ENCODE measurements at places on chromosomes 2 and 18.
A peak's percentile ranks its signal among the peaks of the same experiment; 100 is the strongest.

DNA sequence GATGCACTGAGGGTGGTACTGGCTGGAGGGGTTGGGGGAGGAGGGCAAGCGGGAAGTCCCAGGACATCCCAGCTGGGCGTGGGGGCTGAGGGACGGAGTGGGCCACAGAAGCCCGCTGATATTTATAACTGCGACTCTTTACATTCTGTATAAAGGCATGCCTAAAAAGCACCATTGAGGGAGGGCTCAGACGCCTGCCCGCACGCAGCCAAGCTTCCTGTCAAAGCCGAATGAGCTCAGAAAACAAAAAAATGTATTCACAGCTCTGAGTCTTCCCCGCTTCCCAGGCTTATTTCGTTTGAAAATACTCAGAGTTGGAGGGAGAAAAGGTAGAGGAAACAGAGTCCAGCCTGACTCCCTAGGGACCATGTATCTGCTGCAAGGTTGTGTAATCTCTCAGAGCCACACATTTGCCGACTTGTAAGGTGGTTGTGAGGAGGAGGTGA lies 170.1 kb upstream of the HAAO start:
- DNase-seq: no peak

- DNase-seq: no peak
Observed at GRCh38 chr2:61910603-61911002, 5.1 kb downstream of the COMMD1 start.

- DNase-seq: no peak
Observed at GRCh38 chr2:180778291-180778690, 202.1 kb upstream of the UBE2E3 start.

DNA sequence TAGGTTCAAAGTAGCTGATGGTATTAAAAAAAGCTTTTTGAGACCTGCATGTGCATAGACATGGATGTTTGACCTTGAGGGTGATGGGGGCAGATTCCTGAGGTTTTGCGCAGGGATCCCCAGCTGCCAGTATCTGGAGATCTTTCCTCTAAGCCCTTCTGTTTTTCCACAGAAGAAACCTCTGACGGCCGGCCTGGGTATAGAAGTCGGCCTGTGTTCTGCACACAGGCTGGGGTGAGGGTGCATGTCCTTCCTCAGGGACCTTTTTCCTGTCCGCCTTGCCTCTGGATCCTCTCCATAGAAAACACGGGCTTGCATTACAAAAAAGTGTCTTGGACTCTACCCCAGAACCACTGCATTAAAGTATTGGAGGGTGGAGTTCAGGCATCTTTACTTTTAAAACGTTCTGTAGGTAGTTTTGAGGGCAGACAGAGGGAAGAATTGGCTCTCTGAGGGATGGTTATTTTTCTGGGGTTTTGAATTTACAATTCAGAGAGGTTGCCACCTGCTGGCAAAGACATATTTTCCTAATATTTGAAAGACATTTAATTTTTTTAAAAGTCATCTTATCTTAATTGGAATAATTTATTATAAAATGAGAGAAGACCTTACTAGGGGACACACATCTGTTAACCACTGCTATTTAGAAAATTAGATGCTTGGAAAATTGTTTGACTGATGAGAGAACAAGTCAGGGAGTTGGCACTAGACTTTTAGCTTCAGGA lies 350.6 kb downstream of the DCDC2C start:
- no peak for DNase-seq

DNA sequence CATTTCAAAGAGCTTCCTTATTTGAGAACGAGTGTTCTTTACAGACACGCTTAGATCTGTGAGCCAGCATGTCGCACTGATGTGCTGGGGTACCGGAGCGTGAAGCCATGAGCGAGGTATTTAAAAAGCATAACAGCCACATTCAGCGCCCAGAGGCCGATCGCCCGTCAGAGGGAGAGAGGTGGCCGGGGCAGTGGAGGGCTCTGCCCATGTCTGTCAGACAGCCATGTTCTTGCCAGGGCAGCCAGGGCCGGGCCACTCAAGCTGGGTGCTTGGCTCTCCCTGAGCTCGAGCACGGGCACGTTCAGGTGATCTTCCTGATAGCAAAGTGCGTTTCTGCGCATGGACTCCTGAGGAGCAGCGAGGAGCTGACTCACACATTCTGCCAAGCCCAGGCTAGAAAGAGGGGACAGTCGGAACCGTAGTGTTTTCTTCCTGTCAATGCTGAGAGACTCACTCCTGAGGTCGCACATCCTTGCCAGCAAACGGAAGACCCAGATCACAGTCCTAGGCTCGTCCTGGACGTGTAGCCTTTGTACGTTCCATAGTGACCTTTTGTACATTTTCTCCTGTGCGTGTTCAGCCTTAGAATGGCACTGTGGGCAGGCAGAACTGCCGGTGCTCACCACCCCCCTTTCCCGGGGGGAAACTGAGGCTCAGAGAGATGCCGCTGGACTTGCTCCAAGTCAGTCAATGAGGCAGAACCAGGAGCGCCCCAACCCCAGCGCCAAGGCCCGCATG lies 100.7 kb downstream of the NFATC1 start:
- no peak for DNase-seq

DNA sequence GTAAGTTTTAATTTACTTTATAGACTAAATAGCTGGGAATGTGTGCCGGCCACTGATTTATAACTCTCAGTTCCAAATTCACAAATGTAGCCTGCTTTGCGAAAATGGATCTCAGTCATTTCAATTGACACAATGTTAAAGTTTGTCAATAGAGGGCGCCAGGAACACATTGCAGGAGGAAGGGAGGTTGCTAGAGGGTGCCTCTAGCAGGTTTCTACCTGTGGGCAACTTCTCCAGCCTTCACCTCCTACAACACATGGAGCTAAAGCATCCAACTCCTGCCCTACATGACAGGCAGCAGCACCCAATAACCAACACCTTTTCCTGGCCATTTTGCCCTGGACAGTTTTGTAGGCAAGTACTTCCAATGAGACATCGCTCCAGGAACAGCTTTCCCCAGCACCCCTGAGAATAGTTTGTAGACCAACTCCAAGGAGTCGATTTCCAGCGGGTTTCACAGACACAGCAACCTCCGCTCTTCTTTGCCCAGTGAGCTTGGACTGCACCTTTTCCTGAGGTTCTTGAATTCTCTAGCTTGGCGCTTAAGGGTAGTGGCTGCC lies 784.8 kb upstream of the CDH2 start:
- DNase-seq: peak; percentile 17

DNA sequence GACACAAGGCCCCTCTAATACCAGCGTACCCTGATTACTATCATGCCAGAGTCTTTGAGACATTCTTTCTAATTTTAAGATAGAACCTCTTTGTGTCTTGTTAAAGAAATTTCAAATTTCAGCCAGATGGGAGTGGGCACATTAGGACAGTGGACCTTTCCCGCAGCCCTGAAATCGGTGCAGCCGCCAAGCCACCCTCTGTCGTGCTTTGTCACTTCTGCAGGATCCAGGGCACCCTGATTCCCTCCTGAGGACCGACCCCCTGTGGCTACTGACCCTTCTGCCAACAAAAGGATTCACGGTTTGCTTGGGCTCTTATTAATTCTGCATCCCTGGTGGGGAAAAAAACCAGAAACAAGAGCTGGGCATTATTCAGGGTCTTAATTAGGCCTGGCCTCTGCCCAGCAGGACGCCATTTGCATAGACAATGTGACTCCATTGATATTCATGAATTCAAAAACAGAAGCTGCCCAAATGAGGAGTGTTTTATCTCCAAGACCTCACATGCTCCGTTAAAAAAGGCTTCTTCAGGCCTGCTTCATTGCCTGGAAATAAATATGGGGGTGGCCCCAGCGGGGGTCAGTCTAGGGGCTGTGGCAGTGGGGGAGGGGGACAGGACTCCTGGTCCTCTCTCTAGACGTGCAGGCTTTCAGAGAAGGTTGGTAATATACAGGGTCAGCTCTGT lies 116.9 kb downstream of the ALPK2 start:
- DNase-seq: no peak

- no peak for DNase-seq
Observed at GRCh38 chr2:109196081-109196875, 67.3 kb downstream of the SH3RF3 start.

GRCh38 chr2:107437807-107438206 lies 388.9 kb upstream of the RGPD4 start:
- DNase-seq: no peak

DNA sequence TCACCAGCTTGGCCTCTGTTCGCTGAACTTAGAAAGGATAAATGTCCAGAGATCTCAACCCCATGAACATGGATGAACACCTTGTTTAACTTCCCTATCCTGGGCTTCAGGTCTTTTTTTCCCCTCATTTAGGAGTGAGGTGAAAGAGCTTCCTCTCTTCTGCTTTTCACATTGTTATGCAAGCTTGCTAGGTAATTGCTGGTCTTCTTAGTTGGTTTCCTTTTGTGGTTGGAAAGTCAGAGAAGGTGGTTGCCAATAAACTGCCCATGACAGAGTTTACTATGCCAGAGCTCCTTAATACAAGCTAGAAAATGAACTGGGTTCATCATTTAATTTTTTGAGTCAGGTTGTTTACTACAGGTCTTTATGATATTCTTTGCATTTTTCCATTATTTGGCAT lies 16.6 kb downstream of the SLC9A4 start:
- DNase-seq: no peak

DNA sequence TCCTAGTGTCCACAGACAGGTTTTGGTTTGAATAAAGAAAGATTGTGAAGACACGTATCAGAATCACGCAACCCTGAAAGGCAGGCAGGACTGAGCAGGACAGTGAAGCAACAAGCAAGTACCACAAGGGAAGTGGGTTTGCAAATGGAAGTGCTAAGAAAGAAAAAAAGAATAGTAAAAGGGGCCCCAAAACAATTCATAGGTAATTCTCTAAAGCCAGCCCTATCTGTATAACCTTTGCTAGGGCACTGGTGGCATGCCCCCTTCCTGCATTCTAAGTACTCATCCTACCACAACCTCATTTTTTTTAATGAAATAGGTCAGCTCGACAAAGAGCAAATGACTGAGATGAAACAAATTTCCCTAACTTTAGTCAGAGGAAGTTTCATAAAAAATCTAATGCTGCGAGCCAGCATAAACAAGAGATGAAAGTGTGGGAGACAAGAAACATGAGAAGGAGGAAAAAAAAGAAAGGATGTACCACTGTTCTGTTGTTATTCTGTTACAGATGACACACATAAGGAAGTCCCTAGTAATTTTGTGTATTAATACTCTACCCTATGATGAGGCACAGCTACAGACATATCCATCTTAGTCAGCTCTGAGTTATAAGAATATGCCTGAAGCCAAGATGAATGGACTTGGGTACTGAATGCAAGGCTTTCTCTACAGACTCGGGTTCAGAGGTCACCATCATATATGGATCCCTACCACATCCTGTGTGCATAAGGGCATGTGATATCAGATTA lies 32.2 kb downstream of the IKZF2 start:
- DNase-seq: peak; percentile 6

DNA sequence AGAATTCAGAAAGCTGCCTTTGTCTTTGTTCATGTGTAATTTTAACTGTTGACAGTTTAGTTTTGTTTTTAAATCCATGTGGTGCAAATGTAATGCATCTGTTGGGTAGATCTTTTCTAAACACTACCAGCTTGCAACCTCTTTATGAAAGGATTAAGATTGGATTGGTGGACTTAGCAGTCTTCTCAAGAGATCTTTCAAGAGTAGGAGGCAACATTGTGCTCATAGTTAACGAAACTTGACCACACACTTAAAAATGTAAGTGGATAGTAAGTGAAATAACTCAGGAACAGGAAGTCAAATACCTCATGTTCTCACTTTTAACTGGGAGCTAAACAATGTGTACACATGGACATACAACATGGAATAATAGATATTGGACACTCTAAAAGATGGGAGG lies 579.0 kb downstream of the RIT2 start:
- no peak for DNase-seq

Measured in inflammatory macrophage (primary cell).